Fibroblast of skin of back (primary cell): ENCODE measurements at places on chromosomes 1 and 21.

DNA sequence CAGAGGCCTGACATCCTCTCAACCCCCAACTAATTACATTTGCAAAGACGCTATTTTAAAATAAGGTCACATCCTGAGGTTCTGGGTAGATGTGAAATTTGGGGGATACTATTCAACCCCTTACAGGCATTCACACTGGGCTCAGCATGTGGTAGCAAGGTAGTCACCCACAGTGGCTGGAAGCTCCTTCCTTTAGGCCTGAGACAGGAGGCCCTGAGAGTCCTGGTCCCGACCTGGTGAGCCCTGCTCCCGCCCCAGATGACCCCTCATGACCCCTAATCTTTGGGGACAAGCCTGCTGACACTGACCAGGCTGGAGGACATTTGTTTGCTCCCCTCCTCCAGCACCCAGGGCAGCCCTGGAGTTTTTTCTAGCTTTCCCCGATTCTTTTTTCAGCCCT lies 225.9 kb downstream of the DYRK1A start:
- DNase-seq: no peak

DNA sequence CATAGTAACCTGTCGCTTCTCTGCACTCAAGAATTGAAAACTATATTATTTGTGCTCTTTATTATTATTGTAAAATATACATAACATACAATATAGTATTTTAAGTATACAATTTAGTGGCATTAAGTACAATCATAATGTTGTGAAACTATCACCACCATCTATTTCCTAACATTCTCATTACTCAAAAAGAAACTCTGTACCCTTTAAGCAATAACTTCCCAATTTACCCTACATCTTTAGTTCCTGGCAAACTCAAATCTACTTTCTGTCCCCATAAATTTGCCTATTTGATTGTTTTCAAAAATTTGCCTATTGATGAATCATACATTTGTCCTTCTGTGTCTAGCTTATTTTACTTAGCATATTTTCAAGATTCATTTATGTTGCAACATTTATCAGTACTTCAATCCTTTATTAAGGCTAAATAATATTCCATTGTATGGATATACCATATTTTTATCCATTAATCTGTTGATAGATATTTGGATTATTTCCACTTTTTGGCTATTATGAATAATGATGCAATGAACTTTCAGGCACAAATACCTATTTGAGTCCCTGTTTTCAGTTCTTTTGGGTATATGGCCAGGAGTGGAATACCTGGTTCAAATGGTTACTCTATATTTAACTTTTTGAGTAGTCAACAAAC lies 99.6 kb upstream of the DMRTA2 start:
- no peak for DNase-seq

- DNase-seq: no peak
These were observed 71.7 kb downstream of the SNX7 start for GRCh38 chr1:98732985-98733781.

GRCh38 chr1:223876590-223876989 lies 30.8 kb upstream of the TP53BP2 start:
- DNase-seq: no peak

DNA sequence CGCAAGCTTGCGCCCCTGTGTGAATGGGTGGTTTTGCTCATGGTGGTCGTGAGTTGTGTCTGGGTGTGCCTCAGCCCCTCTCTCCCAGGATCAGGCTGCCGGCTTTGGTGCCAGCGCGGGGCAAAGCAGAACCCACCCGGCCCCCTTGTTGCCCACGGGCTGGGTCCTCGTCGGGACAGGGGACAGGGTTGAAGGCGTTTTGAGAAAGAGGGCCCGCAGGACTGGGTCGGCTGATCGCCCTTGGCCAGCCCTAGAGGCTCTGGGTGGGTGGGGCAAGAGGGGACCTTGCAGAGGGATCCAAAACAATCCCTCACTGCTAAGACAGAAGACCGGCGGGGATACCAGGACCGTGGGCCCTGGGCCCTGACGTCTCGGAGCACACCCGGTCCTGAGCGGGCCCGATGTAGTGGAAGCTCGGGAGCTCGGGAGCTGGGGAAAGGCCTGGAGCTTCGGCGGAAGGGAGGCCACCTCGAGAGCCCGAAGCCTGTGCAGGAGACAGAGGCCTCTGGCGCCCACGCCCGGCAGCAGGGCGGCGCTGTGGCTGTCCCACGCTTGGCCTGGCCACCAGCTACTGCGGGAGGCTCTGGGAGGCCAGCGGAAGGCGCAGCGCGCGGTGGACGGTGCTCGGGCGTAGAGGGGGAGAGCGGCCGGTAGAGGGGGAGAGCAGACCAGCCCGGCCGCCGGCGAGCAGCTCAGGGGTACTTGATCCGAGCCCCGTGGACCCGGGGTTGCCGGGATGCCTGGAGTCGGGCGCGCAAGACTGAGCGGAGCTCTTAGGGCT lies 2.8 kb upstream of the ZNF678 start:
- DNase-seq: no peak

- DNase-seq: no peak
These were observed 277.1 kb downstream of the ST6GALNAC3 start for GRCh38 chr1:76351655-76352054.

GRCh38 chr21:35088319-35088771 lies 39.2 kb upstream of the RUNX1 start:
- no peak for DNase-seq

DNA sequence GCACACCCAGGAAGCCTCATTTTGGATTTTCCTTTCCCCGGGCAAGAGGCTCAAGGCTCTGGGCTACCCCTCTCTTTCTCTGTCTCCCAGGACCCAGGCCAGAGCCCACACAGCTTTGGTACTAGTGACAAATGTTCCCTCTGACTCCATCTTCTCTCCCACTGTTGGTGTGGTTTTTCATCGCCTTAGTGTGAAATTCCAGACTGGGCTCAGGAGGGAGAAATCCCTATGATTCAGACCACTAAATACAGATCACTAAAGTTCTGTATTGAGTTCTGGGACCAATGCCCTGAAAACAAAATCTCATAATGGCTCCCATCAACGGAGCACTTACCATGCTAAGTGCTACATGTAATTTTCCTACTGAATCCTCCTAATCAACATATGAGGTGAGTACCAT lies 26.1 kb downstream of the IQGAP3 start:
- no peak for DNase-seq

DNA sequence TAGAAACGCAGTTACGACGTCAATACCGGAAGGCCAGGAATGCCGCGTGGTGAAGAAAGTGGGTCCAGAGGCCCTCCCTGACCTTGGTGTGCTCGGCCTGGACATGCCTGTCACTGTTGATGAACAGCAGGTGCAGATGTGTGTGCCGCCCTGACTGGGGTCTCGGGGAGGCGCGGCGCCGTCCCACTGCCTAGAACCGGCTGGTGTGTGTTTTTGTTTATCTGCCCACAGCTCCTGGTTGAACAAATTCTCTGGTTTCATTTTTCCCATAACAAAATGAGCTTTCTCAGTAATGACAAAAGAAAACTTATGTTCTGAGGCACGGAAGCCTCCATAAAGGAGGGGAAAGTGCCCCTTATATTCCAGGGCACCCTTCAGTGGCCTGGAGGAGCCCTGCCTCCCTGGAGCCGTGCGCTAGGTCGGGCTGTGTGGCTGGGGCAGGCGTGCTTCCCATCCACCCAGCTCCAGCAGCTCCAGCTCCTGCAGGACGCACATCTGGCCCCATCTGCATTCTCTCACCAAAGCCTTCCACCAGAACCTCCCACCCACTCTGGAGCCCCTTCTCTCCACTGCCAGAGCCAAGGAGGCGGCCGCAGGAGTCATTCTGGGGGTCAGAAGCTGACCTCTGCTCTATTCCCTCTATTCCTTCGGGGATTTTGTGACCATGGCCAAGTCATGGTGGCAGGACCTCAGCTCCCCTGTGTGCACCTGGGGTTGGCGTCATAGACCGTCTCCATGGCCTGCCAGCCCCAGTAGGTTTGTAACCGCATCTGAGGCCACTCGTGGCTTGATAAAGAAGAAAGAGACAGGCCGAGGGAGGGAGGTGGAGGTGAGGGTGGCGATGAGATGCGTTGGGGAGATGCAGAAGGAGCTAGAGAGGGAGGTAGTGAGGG lies 20.1 kb upstream of the COL18A1 start:
- no peak for DNase-seq
